CD8-positive, alpha-beta memory T cell (primary cell): ENCODE measurements at places on chromosomes 1 and 21. TPM values are rescaled to one million over a fixed set of nuclear protein-coding genes. Genes with fewer than 3 reads are reported as not detected.
A peak's percentile ranks its signal among the peaks of the same experiment; 100 is the strongest.

Gene TDRD10
- total RNA-seq, result not detected

Gene TSPAN1
- total RNA-seq, result not detected

Gene MSH4
- 0.50 TPM for total RNA-seq

Gene LIN28A
- not detected for total RNA-seq

Gene KRTAP19-3
- not detected for total RNA-seq

DNA sequence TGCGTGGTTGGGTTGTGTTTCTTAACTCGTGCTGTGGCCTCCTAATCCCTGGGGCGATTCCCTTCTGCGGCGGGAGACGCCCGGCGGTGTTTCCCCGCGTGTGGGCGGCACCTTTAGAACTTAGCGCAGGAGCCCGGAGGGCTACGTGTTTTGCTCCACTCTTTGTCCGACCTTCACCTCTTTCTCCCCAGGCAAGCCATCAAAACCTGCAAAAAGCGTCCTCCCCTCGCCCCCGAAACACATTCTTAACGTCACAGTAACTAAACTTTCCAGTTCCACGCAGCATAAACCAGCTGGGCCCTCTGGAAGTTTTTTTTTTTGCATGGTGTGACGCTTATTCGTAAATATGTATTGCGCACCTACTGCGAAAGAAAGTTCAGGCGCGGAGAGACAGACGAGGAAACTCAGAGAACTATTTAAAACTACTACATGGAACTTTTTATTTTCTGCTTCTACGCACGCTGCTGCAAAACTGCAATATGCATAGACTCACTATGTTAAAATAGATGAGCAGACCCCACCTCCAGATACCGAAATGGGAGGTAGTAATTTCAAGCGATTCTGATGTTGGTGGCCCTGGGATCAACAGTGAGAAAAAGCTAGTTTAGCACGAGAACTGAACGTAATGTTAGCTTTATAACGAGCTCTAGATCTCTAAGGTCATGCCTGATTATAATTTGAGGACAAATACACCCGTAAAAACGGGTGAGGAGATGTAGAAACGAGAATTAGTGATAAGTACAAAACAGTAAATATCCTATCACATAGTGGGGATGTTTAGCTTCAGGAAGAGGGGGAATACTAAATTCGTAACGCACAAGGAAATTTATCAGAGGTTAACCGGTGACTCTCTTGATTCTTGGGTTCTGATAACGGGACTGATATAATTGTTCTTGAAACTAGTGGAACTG, 920 bp downstream of the MTR start:
- no peak for DNase-seq
- H3K4me3 ChIP-seq, result peak overlapping the region; percentile 73
- no peaks in the 10 kb centered on the region for H3K36me3 ChIP-seq
- H3K27ac ChIP-seq, result peak overlapping the region; percentile 99
- no peaks in the 10 kb centered on the region for H3K27me3 ChIP-seq

DNA sequence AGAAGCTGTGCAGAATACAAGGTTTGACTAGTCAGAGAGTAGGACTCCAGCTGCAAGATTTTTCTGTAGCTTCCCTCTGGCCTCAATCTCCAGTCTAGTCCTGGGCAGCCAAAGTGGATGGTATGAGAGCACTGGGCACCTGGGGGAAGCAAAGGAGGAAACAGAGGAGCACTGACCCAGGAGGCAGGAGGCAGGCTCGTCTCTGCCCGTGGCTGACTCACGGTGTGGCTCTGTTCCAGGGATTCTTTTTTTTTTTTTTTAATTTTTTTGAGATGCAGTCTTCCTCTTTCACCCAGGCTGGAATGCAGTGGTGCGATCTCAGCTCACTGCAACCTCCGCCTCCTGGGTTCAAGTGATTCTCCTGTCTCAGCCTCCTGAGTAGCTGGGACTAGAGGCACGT, 4.1 kb upstream of the NPPB start:
- H3K4me1 ChIP-seq, result no peaks in the 10 kb centered on the region
- no peak overlapping the region for H3K4me3 ChIP-seq
- H3K36me3 ChIP-seq, result no peaks in the 10 kb centered on the region
- H3K27ac ChIP-seq, result no peak overlapping the region
- H3K27me3 ChIP-seq, result peaks cover 25% of the 10 kb centered on the region

DNA sequence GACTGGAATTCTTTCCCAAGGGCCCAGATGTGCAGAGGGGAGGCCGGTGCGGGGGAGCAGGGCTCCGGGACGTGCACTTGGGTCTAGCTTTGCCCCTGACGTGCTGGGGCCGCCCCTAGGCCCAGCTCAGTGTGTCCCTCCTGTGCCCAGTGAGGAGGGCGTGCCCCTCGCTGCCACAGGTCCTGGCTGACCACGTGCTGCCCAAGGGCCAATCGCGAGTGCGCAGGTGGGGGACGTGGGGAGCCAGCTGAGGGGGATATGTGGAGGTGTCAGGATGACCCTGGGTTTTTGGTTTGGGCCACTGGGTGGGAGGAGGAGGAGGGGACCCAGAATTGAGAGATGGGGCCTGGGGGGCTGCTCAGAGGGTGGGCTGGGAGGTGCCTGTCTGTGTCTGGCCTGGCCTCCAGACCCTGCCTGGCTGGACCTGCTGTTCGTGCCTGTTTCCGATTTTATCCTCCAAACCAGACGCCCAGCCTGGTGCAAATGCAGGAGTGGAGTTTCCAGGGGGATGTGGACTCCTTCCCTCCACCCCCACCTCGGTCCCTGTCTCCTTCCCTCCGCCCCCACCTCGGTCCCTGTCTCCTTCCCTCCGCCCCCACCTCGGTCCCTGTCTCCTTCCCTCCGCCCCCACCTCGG, 6.1 kb upstream of the RNF223 start:
- DNase-seq, result no peak
- H3K27ac ChIP-seq, result peak overlapping the region; percentile 16
- peaks cover 11% of the 10 kb centered on the region for H3K4me1 ChIP-seq
- H3K4me3 ChIP-seq, result no peak overlapping the region
- no peaks in the 10 kb centered on the region for H3K36me3 ChIP-seq
